NCI-H1694 treated with DMSO at 0.1 percent for 48 hours (cell line): ENCODE measurements at places on chromosomes 6 and 20.

DNA sequence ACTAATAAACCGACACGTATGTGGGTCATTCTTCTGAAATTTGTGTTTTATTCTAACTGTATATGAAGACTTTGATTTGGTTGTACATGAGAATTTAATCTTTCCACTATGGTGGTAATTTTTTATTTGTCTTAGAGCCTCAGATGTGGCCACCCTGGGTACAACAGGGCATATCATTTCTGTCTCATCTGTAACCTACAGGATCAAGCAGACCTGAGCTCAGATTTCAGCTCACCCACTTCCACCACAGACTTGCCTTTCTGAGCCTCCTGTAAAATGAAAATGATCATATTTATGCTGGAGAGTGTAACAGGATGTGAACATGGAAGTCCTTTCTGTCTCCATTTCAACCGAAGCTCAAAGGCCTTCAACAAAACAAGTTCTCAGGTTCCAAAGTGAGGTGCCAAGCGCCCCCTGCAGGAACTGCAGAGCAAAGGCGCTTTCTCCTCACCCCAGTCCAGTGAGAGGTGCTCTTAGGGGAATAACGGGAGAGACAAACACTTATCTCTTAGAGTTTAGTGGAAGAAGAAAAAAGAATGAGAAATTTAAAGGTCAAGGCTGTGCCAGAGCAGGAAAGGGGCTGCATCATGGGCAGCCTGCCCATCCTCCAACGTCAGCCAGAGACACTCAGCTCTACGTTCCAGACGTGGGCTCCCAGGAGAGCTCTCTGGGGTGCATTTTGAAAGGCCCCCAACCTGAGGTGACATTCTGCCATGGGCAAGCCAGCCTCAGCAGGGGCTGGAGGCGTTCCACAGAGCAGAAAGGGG lies 23.0 kb upstream of the CD24 start:
- peak; percentile 36 for DNase-seq

DNA sequence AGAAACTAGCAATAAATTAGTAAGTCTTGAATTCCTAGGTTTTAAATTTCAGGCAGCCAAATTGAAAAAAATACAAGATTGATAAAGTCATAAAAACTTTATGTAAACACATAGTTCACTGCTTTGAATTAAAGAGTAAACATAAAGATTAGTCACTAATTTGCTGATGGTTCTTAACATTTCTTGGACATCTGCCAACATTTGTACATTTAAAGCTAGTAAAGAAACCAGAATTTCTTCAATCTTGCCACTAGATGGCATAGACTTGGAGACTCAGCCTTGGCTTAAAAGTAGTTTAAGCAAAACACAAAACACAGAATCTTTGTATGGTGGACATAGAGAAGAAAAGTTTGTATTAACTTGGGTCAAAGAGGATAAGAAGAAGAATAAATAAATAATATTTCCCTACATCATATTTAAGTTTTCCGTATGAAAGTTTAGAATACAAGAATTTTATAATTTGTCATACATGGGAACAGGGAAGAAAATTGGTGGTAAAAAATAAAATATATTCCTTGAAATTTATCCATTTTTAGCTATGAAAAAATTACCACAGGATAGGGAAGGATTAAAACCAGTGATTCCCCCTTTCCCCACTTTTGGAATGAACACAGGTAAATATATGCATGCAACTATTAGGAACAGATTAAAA lies 41.7 kb upstream of the FAM135A start:
- peak; percentile 56 for DNase-seq

GRCh38 chr20:13995841-13996240 lies 525 bp downstream of the MACROD2 start:
- DNase-seq: no peak

GRCh38 chr6:228881-229651 lies 63.2 kb upstream of the DUSP22 start:
- no peak for DNase-seq

DNA sequence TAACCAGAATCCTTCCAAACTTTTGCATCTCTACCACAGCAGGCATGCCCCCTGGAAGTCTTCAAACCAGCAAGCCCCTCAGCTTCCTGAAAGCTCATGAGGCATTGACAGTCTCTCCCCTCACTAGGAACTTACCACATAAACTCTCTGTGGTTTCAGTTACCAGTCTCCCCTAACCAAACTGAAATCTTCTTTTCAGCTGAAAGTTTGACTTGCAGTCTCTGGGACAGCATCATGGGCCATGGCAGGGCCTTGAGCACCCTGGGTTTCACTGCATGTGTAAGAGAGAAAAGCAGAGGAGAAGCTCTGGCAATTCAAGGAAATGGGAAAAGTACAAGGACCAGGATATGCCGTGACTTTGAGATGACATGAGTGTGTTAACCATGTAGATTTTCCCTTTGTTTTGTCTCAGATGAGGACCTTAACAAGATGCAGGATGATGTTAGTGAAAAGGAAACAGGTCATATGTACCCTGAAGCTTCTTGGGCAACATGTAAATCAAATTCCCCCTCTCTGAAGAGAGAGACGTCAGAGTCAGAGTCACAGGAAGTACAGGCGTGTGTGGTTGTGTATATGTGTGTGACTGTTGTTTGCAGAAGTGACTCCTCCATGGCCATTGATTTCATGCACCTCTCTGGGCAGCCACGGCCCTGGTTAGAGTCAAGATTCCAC lies 106.3 kb downstream of the TNFRSF21 start:
- no peak for DNase-seq

DNA sequence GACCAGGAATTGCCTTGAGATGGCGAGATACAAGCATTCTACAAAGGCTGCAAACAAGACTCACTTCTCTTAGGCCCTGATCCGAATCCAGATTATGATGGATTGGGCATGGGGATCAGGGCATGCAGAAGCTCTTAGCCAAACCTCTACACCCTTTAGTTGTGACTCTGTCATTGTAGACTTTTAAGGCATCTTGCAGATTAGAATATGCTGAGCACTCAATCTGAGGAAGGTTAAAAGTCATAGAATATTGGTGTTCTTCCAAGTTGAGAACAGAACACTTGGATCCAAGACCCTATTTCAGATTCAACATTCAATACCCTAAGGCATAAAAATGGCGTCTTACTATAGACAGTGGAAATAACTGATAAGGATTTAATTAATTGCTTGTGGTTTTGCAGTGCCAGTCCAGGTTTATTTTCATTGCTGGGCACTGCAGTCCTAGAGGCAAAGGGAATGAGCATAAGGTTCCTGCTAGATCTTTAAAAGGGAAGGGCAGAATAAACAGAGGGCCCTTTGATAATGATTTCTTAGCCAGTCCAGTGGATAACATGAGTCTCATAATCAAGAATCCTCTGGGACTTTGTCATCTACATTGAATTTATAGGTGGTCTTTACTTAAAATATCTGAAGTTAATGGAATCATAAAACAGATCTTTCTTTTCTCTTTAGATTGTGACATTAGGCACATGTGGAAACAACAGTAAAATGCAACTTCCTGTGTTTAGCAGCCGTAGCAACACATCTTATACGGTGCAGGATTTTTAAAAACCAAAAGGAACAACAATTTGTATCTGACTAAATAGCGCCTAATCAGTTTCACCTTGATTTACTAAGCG lies 17.6 kb downstream of the PHACTR2 start:
- DNase-seq: no peak

DNA sequence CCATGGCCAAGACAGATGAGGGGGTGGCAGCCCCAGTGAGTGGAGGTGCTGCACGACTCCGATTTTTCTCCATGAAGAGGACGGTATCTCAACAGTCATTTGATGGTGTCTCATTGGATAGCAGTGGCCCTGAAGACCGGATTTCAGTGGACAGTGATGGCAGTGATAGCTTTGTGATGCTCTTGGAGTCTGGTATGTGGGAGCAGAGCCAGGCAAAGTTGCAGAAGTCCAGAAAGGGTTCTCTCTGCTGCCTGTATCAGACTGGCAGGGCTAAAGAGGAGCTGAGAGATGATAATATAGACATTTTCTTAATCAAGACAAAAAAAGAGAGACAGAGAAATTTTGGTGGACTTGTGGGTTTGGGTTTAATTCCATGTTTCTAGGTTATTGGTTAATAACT lies 23.8 kb downstream of the TAF11 start:
- DNase-seq: no peak

GRCh38 chr20:37299718-37300528 lies 10.5 kb downstream of the MANBAL start:
- DNase-seq: no peak

DNA sequence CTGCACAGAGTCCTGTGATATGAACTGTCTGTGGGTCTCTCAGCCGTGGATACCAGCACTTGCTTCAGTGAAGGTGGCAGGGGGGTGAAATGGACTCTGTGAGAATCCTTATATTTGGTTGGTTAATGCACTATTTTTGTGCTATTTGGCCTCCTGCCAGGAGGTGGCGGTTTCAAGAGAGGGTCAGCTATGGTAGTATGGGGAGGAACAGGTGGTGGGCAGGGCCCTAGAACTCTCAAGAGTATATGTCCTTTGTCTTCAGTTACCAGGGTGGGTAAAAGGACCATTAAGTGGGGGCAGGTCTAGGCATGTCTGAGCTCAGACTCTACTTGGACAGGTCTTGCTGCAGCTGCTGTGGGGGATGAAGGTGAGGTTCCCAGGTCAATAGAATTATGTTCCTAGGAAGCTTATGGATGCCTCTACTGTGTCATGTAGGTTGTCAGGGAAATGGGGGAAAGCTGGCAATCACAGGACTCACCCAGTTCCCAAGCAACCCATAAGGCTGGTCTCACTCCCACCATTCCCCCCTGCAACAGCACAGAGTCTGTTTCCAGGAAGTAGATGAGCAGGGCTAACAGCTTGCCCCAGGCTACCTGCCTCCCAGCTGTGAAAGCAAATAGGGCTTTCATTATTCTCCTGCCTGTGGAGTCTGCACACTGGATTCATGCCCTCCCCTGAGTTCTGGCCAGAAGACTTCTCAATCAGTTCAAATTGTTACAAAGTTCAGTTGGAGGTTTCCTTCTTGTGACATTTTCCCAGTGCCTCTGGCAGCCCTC lies 56.8 kb upstream of the PHIP start:
- DNase-seq: no peak

GRCh38 chr20:50321797-50322480 lies 131.3 kb downstream of the CEBPB start:
- DNase-seq: no peak

DNA sequence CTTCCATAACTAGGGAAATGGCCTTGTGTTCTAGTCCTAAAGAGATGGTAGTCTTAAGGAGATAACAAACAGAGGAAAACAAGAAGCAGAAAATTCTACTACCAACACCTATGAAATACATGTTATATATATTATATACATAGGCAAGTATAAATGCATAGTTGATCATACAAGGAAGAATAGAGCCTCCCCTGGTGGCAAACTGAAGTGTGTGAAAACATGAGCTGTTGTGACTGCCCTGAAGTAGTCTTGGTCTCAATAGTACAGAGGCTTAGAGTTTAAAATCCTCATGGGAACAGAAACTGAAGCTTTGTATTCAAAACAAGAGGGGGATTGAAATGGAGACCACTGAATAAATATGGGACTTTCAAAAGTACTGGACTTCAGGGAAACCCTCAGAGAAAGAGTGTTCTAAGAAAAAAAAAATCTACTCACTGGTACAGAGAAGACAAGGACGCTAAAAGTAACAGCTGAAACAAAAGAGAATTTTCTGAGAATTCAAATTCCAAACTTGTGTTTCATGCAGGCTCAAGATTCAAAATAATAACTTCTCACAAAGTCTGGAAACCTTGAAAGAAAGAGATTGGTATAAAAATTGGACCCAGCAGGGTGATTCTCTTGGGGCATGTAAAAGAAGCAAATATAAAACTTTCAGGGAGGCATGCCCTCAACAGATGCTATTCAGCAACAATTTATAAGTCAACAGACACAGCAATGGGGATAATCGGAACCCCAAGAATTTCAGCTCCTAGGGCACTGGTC lies 59.7 kb upstream of the SAMD3 start:
- no peak for DNase-seq

GRCh38 chr6:118320652-118321051 lies 227.4 kb upstream of the PLN start:
- DNase-seq: peak; percentile 0

GRCh38 chr20:22160101-22160652 lies 424.2 kb downstream of the FOXA2 start:
- DNase-seq: no peak

GRCh38 chr20:12963416-12963815 lies 45.4 kb upstream of the SPTLC3 start:
- DNase-seq: no peak

GRCh38 chr6:110392727-110393126 lies 22.6 kb downstream of the DDO start:
- no peak for DNase-seq

- DNase-seq: no peak
Measured at GRCh38 chr6:90149280-90149679, 147.4 kb downstream of the BACH2 start.

GRCh38 chr6:143733510-143733909 lies 55.7 kb downstream of the PHACTR2 start:
- no peak for DNase-seq

GRCh38 chr20:23613676-23614075 lies 8.0 kb upstream of the CST9 start:
- no peak for DNase-seq

GRCh38 chr6:159445351-159445750 lies 247.7 kb downstream of the SOD2 start:
- no peak for DNase-seq

- no peak for DNase-seq
Measured at GRCh38 chr20:58044286-58044685, 184.2 kb downstream of the ANKRD60 start.

DNA sequence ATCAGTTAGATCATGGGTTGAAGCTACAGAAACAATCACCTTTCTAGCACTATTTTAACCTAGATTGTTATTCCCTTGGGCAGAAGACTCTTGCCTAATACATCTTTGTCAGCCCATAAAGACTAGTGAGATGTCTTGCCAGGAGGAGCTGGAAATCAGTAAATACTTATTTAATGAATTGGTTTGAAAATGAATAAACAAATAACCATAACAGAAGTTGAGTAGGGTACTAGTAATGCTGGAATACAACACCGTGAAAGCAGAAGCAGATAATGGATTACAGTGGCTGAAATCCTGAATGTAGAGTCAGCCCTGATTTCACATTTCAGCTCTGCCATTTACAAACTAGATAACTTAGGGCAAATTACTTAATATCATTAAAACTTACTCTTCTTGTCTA lies 236.1 kb downstream of the PACRG start:
- DNase-seq: no peak

GRCh38 chr6:3266170-3266569 lies 7.4 kb downstream of the PSMG4 start:
- DNase-seq: no peak

DNA sequence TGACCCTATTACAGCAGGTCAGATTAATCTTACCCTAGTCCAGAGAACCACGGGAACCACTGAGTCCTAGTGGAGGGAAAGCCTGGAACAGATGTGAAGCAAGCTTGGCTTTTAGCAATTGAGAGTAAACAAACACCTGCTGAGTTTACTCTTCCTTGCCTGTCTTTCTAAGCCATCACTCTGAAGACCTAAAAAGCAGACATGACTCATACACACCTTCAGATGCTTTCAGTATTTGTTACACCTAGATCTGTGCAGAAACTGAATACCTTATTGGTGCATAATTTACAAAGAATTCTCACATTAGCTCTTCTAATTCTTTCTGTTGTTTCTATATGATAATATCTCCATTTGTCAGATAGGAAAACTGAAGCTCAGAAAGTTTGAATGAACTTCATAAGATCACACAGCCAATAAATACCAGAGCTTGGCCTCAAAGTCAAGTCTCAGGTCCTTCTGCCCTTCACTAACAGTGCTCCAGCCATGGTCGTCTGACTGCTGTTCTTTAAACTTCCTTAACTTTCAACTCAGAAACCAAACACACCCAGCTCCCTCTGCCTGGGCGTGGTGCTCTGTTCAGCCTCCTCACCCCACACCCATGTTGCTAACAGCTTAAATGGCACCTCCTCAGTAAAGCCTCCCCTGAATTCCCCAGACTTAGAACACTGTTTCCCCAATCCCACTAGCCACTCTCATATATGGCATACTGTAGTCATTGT lies 8.6 kb upstream of the GABBR1 start:
- DNase-seq: no peak
